ENCODE measurements at places on chromosomes 1 and 21. TPM values are rescaled to one million over a fixed set of nuclear protein-coding genes. Genes with fewer than 3 reads are reported as not detected.

DNA sequence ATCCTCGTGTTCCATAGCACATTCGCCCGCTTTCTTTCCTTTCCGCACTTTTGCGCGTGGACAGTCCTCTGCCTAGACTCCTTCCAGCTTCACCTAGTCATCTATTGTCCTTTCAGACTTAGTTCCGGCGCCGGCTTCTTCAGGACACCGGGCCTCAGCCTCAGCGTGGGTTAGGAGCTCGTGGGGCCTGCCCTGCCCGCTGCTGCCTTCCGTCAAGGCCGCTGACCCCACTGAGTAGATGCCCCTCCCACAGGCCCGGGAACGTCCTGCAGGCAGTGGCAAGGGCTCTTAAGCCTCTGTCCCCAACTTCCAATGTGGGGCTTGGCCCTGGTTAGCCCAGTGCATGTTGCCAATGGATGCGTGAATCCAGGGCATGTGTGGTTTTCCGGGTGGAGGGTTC is 11.4 kb downstream of the DMRTB1 start:
- DNase-seq, result no peak

- no peak for DNase-seq
Observed at GRCh38 chr21:20997311-20997635, 936 bp upstream of the NCAM2 start.

The CFAP107 gene
- not detected for total RNA-seq

The CYP2J2 gene
- total RNA-seq, result 20.8 TPM

The GRIK1 gene
- total RNA-seq, result not detected

GRCh38 chr1:51733793-51734522 is 117.1 kb downstream of the OSBPL9 start:
- no peak for DNase-seq

DNA sequence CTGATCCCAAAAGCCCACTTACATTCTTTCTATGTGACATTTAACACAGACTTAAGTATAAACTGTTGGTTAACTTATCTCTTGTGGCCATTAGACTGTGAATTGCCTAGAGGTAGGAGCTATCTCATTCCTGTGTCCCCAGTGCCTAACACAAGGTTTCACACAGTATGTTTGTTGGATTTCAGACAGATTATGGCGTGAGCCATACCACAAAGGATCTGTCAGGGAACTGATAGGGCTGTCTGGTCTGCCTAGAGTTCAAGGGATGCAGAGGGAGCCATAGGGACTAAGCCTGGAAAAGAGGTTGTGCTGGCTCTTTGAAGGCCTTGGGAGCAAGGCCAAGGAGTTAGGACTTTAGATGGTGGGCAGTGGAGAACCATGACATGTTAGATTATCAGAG is 40.0 kb downstream of the MEF2D start:
- no peak for DNase-seq

- no peak for DNase-seq
Observed at GRCh38 chr1:94677714-94678113, 136.2 kb upstream of the F3 start.

GRCh38 chr1:153561466-153561985 is 4.1 kb downstream of the S100A2 start:
- no peak for DNase-seq

The GFI1 gene
- 0.29 TPM for total RNA-seq

- DNase-seq, result no peak
Observed at GRCh38 chr1:114164840-114165543, 11.3 kb upstream of the SYT6 start.

GRCh38 chr1:65393347-65393746 is 27.1 kb upstream of the LEPR start:
- DNase-seq, result peak; percentile 27

The POLR3GL gene
- 36.0 TPM for total RNA-seq

DNA sequence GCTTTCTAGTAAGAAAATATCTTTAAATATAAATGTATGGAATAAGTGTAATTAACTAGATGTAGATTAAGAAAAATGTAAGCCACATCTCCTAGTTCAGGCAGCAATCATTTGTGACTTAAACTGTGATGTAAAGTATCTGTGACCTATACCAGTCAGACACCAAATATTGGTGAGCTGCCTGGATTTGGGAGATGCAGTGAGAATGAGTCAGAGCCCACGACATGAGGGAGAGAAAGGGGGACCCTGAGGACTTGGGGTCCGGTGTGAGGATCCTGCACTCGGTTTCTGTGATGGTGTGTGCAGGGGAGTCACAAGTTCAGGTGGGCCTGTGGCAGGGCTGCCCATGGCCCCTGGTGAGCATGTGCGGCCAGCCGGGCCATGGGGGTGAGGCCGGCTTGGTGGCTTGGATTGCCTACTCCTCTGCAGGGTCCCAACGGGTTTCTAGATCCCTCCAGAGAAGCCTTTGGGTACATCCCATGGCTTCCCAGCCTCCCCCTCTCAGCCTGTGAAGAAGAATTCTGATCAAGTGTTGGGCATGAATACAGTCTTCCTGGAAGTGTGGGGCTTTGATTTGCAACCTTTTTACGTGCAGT is 19.0 kb upstream of the ABCG1 start:
- DNase-seq, result no peak

The AQP10 gene
- not detected for total RNA-seq

Measured in myocyte (in vitro differentiated cells).